ENCODE measurements at places on chromosomes 5 and 9.

- no peak for DNase-seq
Observed at GRCh38 chr5:13831351-13831750, 113.1 kb downstream of the DNAH5 start.

GRCh38 chr9:38380230-38380871, 12.2 kb upstream of the ALDH1B1 start:
- DNase-seq = no peak

DNA sequence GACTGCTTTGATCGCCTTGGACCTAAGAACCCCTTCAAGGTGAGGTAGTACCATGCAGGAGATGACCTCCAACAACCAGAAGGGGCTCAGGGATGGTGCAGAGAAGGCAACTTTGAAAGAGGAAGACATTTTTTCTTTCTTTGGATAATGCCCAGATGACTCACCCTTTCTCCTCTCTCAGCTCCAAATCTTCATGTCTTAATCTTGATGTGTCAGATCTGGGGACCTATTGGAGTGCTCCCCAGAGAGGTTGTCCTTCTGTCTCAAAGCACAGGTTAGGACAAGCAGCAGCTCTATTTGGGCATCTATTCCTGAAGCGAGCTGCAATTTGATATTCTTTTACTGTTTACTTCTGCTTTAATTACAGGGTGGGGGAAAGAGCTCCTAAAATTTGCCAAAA, 229.9 kb upstream of the MAP3K1 start:
- DNase-seq = no peak

- no peak for DNase-seq
Observed at GRCh38 chr5:132472431-132472830, 18.1 kb downstream of the IRF1 start.

DNA sequence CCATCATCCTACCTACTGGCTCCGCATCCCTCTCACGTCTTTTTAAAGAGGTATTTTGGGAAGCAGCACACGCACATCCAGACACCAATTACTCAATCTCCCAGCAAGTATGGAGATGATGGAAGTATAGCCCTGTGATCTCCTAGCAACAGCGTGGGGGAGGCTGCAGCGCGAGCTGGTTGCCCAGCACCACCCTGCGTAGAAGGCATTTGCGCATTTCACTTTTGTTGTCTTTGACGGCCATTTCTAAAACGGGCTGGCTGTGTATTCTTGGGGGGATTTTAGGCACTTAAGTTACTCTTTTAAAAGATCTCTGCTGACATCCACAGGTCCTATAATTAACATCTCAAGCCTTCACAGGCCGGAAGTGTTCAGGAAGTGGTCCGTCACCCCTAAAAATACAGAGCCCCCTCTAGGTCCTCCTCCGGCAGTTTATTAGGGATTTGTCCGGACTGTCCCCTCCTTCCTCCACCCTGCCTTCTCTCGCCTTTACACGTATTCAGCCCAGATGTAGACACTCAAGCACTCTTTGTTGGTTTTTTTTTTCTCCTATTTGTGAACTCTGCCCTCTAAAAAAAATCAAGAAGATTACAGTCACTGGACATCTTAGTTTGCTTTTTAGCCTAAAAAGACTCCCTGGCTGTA, 371.4 kb downstream of the NTRK2 start:
- no peak for DNase-seq

DNA sequence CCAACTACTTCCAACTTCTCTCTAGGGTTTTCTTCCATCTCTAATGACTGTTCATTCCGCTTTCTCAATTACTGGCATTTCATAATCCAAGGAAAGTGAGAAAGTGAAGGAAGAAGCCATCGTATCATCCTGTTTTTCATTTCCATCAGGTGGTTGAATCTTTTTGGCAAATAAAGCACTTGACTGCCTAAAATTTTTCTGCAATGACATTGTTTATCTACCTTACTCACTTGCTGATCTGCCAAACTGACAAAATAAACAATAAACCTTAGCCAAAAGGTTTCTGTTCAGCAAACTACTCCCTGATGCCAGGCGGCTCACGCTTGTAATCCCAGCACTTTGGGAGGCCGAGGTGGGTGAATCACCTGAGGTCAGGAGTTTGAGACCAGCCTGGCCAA, 18.4 kb downstream of the FNBP1 start:
- DNase-seq = no peak

- DNase-seq = no peak
Observed at GRCh38 chr9:128103589-128103962, 24.0 kb downstream of the PTGES2 start.

GRCh38 chr9:26748449-26749058, 144.0 kb downstream of the CAAP1 start:
- DNase-seq = no peak

- DNase-seq = no peak
Observed at GRCh38 chr5:14184082-14184481, 40.9 kb downstream of the TRIO start.

GRCh38 chr5:157350939-157351801, 85.2 kb downstream of the CYFIP2 start:
- DNase-seq = no peak

- DNase-seq = peak; percentile 72
Observed at GRCh38 chr9:101486693-101487442, 46.8 kb upstream of the RNF20 start.

GRCh38 chr9:129404621-129405020, 216.3 kb downstream of the C9orf50 start:
- DNase-seq = no peak

GRCh38 chr5:101675510-101676219, 620.4 kb downstream of the SLCO4C1 start:
- no peak for DNase-seq

DNA sequence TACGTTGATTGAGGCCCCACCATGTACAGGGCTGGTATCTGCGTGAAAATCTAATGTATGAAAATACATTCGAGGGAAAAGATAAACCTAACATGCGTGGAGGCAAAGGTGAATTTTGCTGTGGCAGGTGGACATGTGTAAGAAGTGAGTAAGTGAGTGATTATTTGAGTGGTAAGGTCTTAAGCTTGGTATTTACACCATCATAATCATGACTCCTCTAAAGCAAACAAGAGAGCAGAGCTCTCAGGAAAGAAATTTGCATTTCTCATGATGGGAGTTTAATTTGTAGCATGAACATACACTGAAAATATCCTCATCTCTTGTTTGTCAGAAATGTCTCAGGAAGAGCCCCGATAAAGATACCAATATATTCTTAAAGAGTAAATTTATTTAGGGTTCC, 260.6 kb downstream of the PSAT1 start:
- DNase-seq = no peak

DNA sequence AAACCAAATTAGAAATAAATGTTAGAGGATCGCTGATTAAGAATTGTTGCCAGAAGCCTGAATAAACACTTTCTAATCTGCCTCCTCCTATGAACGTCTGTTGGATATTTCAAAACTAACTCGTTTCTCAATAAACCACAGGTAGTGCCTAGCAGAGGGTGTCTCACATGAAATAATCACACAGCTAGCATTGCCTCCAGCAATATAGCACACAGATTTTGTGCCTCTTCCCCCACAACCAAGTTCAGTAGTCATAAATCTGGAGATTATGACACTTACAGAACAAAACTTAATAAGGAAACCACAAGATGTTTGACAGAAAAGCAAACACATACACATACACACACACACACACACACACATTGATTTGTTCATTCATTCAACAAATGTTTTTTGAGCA, 173.2 kb upstream of the CDH10 start:
- no peak for DNase-seq

DNA sequence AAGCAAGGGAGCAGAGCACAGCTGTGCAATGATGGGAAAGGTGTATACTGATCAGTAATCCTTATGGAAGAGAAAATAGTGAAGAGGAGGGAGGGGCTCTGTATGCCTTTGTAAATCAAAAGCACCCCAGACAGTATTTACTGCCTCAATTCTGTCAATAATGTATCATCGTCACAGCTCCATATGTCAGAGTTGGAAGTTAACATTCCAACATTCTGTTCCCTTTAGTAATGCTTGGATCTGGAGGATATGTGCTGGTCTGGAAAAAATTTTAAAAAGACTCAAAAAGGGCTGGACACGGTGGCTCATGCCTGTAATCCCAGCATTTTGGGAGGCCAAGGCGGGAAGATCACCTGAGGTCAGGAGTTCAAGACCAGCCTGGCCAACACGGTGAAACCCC, 310.4 kb downstream of the ACTL7B start:
- no peak for DNase-seq

DNA sequence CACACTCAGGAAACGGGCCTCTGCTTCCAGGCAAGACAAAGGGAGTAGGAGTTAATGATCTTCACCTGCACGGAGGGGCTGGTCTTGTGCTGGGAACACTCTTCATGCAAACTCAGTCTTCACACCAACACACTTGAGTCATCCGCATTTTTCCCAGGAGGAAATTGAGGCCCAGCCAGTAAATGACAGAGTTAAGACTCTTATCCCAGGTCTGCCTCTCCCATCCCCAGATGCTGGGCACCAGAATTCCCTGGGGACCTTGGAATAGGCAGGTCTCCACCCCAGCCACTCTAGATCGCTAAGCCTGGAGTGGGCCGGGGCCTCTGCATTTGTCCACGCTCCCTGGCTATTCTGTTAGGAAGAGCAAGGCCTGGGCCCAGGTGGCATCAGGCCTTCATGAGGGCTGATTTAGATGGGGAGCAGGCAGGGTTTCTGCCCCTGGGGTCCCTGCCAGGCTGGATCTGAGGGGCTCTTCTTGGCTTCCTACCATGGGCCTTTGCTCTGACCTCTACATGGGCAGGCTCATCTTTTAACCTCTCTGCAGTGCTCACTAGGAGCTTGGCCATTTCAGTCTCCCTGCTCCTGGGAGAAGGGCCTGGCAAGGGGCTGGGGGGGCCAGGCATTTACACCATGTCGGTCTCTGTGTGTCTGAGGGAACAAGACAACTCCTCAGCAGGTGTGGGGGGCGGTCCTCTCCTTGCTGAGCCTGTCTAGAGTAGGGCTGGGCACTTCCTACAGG, 77.3 kb downstream of the AMBP start:
- DNase-seq = no peak

DNA sequence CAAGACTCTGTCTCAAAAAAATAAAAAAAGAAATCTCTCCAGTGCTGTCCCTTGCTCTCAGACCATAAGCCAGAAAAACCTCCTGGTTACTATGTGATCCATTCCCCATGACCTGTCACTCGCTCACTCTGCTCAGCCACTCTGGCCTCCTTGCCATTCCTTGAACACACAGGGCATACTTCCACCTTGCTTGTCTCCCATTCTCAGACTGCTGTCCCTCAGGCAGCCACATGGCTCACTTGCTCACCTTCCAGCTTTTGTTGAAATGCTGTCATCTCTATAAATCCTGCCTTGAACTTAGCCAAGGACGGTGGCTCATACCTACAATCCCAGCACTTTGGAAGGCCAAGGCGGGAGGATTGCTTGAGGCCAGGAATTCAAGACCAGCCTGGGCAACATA, 82.9 kb downstream of the UGCG start:
- no peak for DNase-seq

- peak; percentile 42 for DNase-seq
Observed at GRCh38 chr5:157607371-157608161, 32.0 kb upstream of the ADAM19 start.

DNA sequence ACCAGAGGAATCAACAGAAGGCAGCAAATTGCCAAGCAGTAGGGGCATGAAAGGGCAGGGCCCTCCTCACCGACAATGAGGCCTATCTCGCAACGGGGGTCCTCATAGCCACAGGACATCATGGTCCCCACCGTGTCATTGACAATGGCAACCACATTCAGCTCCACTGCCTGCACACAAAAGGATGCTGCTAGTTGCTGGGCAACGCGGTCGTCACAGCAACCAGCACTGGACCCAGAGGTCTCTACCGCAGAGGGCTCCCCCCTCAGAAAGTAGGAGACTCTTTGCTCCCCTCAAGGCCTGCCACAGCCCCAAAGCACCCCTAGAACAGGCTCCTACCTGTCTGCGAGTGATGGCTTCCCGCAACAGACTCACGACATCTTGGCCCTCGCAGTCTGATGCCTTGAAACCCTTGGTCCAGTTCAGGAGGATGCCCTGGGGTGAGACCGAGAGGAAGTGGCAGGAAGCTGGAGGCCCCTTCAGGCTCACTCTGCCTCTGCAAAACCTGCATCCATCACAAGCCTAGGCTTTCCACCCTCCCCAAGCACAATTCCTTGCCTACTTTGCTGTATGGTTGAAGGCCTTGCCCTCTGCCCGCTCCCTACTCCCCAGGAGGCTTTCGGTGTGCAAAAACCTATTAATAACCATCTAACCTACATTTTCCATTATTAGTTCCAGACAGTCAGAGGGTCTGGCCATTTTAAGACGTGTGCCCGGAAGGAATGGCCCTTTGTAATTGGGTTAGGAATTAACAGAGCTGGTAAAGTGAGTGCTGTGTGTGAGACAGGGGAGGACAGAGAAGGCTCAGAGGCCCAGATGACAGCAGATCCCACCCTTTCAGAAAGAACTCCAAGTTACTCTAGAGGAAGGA, 15.2 kb downstream of the HK3 start:
- no peak for DNase-seq

DNA sequence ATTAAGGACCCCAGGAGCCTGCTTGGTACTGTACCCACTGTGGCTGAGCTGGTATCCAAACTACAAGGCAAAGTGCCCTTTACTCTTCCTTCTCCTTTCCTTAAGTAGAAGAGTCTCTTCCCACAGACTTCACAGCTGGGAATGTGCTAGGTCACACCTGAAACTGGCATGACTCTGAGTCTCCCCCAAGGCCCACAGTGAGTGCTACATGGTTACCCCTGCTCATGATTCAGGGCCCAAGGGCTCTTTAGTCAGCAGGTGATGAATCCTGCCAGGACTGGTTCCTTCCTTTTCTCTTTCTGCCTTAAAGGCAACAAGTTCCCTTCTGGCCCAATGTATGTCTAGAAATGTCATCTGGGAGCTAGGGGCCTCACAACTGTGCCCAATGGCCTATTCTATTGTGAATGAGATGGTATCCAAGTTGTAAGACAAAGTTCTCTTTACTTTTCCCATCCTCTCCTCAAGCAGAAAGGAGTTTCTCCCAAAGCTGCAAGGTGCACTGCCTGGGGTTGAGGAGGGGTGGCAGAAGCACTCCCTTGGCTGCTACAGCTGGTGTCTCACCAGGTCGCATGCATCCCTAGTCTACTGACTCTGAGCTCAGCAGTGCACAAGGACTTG, 134.4 kb downstream of the TMEM38B start:
- no peak for DNase-seq

- DNase-seq = no peak
Observed at GRCh38 chr5:151491062-151491461, 43.7 kb downstream of the SLC36A1 start.

- no peak for DNase-seq
Observed at GRCh38 chr5:36683821-36684434, 77.5 kb downstream of the SLC1A3 start.

DNA sequence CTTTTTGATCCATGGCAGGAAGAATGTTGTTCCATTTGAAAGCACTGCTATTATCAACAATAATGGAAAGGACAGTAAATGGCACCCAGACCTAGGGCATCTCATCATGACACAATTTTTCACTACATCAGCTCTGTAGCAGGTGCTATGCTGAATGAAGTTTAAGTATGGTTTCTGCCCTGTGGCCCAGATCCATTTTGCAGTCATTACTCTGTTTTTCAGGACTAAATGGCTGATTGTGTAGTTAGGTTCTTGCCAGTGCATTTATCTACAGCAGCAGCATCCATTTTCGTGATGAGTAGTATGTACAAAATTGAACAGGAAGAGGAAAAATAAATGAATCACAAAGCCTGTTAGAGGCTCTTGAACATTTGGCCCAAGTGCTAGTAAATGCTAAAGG, 270.5 kb upstream of the CD180 start:
- DNase-seq = no peak

GRCh38 chr5:149760854-149761187, 30.7 kb downstream of the PPARGC1B start:
- DNase-seq = no peak
